ENCODE measurements at places on chromosomes 3 and 15. TPM values are rescaled to one million over a fixed set of nuclear protein-coding genes. Genes with fewer than 3 reads are reported as not detected.
A peak's percentile ranks its signal among the peaks of the same experiment; 100 is the strongest.

DNA sequence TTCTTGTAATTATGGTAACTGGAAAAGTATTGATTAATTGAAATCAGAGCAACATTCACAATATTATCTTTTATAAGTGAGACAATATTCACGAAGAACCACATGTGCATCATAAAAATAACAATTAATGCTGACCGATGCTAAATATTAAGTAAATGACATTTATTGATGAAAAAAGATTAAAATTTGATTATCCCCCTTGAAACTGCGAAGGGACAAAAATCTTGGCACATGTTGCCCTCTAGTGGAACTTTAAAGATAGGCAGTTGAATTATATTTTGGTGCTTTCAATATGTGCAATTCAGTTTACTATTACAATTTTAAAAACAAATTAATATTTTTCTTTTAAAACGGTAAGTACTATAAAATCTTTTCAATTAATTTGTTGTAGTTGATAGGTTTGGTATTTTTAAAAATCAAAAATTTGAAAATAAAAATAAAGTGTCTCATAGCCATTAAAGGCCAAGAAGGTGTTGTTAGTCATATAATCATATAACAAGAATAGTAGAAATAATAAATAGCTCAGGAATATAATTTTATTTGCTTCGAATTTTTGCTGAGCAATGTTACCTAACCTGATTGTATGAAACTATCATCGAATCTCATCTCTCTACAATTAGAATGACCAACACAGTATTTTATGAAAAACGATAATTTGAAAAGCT lies 270.2 kb downstream of the ROBO1 start:
- DNase-seq, result no peak

DNA sequence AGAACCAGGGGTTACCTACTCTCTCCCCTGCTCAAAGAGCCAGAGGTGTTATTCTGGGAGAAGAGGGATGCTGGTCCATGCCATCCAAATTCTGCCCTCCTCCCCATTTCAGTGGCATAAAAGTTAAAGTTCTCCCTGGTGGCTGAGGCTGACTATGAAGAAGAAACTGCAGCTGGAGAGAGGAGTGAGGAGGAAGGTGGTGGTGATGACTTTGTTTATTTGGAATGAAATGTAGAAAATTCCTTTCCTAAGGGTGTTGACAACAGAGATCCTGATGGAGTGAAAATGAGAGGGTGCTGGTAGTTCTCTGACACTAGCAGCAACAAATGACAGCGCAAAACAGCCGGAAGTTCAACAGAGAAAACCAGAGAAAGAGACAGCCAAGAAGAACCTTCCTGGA lies 100.4 kb downstream of the PCCB start:
- DNase-seq, result no peak

GRCh38 chr3:153974614-153975013 lies 146.6 kb upstream of the ARHGEF26 start:
- no peak for DNase-seq

- no peak for DNase-seq
These were observed 927 bp upstream of the FYTTD1 start for GRCh38 chr3:197748597-197749314.

- DNase-seq, result no peak
These were observed 65.0 kb downstream of the CEMIP start for GRCh38 chr15:80844011-80844732.

GRCh38 chr3:32947789-32948238 lies 3.6 kb upstream of the CCR4 start:
- DNase-seq, result peak; percentile 65

GRCh38 chr3:149512073-149512782 lies 37.7 kb downstream of the TM4SF4 start:
- peak; percentile 47 for DNase-seq

- DNase-seq, result no peak
These were observed 239.8 kb upstream of the TLE3 start for GRCh38 chr15:70337277-70338186.

DNA sequence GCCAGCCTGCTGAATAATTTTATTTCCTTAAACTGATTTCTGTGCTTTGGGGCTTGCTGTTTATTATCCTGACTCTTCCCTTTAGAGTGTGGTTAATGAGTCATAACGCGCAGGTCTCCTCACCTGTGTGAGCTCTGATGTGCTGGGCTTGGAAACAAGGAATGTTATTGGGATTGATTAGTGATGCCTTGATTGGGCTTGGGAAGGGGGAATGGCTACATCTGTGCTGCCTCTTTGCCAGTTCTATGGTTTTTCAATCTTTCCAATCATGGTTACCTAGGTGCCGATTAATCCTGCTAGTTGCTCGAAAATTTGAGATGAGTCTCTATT lies 161.0 kb downstream of the THSD4 start:
- DNase-seq, result no peak

DNA sequence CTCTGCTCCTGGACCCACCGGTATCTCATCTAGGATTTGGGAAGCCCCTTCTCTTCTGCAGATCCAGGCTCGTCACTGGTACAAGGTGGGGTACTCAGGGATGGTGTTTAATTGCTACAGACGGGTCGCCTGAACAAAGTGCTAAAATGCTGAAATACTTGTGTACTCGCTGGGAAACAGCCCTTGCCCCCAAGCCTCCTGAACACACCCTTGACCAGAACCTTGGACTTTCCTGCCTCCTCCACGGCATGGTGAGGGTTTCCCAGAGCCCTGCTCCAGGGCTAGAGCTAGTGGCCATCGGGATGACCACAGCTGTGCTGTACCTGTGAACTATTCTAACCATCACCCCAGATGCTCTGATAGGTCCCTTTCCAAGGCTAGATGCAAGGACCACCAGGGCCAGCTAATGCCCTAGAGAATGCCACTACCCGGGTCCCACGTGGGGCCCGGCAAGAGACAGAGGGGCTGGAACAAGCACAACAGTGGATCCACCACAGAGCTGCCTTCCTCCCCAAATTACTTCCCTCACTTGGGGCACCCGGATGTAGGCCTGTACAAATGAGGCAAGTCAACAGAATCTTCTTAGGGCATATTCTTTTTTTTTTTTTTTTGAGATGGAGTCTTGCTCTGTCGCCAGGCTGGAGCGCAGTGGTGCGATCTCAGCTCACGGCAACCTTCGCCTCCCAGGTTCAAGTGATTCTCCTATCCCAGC lies 267.3 kb downstream of the FOXP1 start:
- no peak for DNase-seq

DNA sequence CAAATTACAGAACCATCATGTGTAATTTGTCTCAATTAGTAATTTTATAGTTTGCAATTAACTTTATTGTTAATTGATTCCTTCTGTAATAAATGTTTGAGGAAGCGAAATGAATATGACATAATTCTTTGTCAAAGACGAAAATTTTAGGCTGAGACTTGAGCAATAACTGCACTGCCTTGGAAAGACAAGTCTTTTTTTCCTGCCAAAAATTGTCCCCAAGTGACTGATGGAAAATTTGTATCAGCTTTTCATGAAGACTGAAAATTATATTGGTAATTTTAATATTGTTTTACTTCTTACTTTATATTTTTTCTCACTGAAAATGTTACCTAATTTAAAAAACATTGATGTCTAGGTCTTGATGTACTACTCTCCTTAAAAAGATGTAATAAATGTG lies 622.6 kb downstream of the NLGN1 start:
- no peak for DNase-seq

DNA sequence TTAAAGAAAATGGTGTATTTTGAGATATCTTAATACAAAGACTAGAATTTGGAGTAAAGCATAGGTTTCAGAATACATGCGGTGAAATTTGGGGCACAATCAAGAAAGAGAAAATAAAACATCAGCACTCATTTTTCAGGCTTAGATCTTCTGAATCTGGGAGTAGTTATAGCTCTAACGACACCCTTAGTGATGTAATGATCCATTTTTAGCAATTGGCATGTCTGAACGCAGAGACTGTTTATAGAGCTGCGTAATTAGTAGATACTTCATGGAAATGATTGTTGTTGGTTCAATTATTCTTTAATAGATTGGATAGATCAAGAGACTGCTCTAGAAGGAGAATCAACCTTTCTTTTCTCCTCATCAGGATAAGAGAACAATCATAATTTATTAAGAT lies 47.5 kb upstream of the SNRK start:
- DNase-seq, result no peak

- DNase-seq, result no peak
These were observed 37.2 kb upstream of the CPB1 start for GRCh38 chr3:148790370-148790769.

- DNase-seq, result no peak
These were observed 376.9 kb upstream of the ARPP21 start for GRCh38 chr3:35262406-35262805.

GRCh38 chr15:49460411-49460941 lies 37.4 kb downstream of the FGF7 start:
- DNase-seq, result no peak

- no peak for DNase-seq
These were observed 75.5 kb downstream of the DLG1 start for GRCh38 chr3:197222937-197223370.

- no peak for DNase-seq
These were observed 23.7 kb downstream of the CLEC3B start for GRCh38 chr3:45049807-45050206.

- no peak for DNase-seq
These were observed 60.8 kb downstream of the TFDP2 start for GRCh38 chr3:142088522-142088921.

- DNase-seq, result no peak
These were observed 48.5 kb upstream of the MLF1 start for GRCh38 chr3:158522221-158523136.

DNA sequence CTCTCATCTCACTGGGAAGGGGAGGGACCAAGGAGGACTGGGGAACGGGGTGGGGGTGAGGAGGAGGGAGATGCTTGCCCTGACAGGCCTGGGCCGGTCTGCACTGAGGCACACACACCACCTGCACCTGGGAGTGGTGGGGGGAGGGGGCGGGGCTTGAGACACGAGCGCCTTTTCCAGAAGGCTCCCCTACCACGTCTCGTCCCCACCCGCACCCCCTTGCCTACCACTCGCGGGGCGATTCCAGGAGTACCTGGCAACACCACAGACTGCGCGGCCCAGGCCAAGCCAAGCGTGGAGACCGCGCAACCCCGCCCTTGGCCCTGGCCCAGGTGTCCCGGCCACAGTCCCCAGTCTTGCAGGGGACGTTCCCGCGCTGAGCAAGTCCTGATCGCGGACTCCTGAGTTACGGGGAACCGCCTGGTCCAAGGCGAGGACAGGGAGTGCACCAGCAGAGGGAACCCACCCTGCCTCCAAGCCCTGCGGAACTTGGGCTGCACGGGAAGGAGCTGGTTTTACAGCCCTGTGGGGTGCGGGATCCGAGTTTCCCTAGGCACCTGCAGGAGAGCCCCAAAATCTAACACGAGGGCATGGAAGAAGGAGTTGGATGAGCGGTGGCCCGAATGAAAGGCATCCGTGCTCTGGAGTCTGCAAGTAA lies 68.1 kb upstream of the SH3GL3 start:
- no peak for DNase-seq

DNA sequence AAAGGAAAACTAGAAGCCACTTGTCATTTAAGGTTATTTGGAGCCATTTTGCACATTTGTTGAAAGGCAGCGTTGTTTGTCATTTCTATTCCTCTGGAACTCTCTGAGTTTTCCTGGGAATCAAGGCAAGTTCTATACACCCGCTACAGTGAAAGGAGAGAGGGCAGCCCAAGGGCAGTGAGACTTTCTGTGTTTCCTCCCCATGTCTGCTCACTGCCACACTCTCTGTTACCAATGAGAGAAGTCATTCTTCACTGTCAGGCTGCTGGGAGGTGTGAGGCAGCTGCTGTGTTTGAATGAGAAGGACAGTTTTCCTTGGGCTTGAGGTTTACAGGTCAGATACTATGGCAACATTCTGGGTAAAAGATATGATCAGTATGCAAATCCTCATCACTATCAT lies 36.0 kb downstream of the ATP13A5 start:
- DNase-seq, result no peak

GRCh38 chr15:64443747-64444621 lies 16.4 kb upstream of the ZNF609 start:
- DNase-seq, result no peak

GRCh38 chr15:70701891-70702568 lies 61.3 kb downstream of the UACA start:
- no peak for DNase-seq

GRCh38 chr3:114404590-114404989 lies 110.8 kb downstream of the TIGIT start:
- no peak for DNase-seq

DNA sequence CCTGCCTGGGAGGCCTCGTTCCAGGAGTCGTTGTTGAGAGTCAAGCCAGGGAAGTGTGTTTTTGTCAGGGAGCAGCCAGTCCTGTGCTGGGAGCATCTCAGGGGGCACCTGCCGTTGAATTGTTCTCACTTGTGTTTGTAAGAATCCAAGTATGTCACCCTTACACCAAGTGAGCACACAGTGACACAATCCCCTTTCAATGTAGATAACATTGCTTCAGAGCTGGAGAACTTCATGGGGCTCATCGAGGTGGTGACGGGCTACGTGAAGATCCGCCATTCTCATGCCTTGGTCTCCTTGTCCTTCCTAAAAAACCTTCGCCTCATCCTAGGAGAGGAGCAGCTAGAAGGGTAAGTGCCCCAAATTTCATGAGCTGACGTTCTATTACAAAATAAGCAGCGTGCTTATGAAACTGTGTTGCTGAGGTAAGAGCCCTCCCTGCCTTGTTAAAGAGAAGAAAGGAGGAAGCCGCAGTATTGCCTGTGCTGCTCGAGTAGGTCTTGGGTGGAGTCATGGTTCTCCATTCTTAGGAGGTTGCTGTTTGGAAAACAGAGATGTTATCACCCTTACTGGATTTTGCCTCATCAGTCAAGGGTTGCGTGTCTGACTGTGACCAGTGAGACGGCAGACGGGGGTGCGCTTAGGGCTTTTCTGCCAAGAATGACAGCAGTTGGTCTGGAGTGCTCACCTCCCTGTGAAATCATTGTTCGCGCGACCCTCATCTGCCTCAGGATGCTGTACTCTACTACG lies 108.1 kb downstream of the PGPEP1L start:
- DNase-seq, result no peak

- DNase-seq, result no peak
These were observed 6.6 kb downstream of the PRKCD start for GRCh38 chr3:53167418-53168174.

- DNase-seq, result no peak
These were observed 31.9 kb upstream of the ATP13A3 start for GRCh38 chr3:194518652-194519051.

DNA sequence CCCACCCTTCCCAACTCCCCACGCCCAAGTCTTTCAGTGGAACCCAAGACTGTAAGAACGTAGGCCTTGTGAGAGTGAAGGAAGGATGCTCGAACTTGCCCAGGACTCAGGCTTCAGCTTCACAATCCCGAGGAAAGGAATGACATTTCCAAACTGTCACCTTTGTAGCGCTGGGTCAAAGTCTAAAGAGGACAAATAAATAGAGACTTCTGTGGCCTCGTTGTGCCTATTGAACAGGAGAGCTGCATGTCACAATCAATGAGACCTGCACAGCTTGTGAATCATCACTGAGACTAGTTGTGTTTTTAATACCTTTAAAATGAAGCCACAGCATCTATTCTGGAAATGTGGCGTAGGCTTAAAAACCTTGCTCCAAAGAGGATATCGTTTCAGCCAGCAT lies 222.8 kb upstream of the ST8SIA2 start:
- DNase-seq, result no peak

MIX23 gene
- total RNA-seq, result 55.4 TPM

TMEM40 gene
- total RNA-seq, result not detected

EAF2 gene
- total RNA-seq, result 7.6 TPM

TNNC1 gene
- 3.6 TPM for total RNA-seq

KIF15 gene
- 17.0 TPM for total RNA-seq

ALDH1A2 gene
- 1.4 TPM for total RNA-seq

GOLGA8J gene
- not detected for total RNA-seq

MITF gene
- 15.7 TPM for total RNA-seq

CCR5 gene
- total RNA-seq, result not detected

FAM174B gene
- 33.4 TPM for total RNA-seq

THSD4 gene
- 6.8 TPM for total RNA-seq

ANKUB1 gene
- total RNA-seq, result not detected

CYB561D2 gene
- total RNA-seq, result 19.2 TPM

PLSCR5 gene
- total RNA-seq, result not detected
